Cortex of kidney (tissue), 1 donor: ENCODE measurements at places on chromosomes 5 and 9.

DNA sequence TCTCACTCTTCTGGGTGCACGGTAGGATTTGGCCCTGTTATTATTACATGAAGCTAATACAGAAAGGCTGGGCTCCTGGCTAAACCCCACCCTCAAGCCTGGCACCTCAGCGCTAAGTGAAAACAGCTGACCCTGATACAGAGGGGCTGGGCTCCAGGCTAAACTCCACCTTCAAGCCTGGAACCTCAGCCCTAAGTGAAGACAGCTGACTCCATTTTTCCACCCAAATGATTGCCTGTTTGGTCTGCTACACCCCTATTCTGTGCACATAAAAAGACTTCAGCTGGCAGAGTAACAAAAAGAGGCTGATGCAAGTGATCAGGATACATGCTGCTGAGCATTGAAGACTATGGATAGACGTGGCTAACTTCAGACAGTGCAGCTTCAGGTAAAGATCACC, 148.4 kb upstream of the CLINT1 start:
- DNase-seq, result no peak

GRCh38 chr9:127910613-127911205, 6.1 kb downstream of the ST6GALNAC4 start:
- DNase-seq, result no peak

DNA sequence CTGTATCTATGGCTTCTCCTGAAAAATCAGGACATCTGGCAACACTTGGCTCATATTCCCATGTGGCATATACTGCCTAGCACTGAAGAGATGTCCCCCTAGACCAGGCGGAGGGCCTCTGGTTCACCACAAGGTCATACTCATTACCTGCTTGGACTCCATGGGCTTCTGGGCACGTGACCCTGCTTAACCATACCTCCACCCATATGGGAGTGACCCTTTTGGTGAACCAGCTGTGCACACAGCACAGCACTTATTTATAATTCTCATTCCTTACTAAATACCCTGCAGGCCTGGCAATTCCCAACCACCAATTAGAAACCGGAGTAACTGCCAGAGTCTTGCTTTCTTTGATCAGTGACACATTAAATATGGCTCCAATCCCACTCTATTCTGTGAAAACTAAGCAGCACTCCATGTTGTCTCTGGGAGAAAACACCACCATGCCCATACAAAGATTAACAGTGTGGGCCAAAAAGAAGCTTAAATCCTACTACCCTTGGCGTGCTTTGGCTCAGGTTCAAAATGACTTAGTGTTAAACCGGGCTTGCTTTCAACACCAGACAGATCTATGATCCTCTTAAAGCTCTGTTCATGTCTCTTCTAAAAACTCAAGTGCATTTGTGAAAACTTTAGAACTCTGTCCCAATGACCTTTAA, 57.7 kb downstream of the MTMR12 start:
- no peak for DNase-seq

DNA sequence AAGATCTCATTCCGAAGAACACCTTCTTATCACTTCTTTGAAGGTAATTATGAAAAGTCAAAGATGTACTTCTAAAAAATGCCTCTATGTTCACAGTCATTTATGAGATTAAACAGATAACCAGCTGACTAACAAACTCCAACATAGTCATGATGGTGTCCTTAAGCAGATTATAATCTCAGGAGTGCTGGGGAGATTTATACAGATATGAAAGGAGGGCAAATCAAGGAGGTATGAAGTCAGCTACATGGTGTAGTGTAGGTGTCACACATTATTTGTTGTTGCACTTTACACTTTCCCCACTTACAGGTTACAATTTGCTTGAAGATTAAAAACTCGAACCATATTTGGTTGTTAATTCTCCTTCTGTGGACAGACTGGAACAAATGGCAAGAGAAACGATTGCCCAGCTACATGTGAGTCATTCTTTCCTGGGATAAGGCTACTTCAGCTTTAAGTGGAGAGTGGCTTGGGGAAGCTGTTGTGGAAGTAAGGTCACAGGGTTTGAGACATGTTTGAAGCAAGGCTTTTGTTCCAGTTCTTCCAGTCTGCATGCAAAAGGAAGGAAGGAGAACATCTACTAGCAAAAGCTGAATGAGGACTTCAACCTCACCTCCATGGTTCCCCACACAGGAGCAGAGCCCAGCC, 320.1 kb downstream of the ADGRV1 start:
- no peak for DNase-seq

DNA sequence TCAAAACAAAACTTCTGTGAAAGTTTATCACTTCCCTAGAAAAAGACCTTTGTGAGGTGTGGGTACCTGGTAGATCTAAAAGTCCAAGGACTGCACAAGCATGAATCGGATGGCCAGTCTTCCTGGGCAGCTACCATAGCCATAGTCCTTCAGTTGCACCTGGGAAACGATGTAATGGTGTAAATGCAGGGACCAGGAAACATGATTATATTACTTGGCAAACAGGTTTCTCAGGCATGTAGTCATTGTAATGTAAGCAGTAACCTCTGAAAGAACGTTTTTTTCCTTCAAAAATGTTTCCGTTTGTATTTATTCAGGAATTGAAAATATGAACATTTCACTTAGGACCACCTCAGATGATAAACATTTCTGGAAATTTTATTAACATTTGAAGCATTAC, 433.4 kb downstream of the DTWD2 start:
- DNase-seq, result no peak

DNA sequence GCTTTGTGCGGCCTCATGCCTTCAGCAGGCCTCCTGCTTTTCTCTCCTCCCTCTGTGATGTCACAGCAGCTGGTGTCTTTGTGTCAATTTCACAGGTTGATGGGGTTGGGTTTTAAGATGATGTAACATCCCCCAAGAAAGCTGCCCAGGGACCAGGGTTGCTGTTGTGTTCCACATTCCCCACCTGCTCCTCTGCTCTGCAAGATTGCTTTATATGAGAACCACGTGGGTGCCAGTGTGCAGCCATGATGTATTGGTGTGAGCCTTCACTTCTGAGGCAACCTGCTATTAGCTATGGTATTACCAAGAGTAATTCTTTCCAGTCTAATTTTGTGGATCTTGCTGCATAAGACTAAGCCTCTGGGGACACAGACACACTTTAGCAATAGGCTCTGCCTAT, 213.0 kb upstream of the ADAMTS16 start:
- no peak for DNase-seq

DNA sequence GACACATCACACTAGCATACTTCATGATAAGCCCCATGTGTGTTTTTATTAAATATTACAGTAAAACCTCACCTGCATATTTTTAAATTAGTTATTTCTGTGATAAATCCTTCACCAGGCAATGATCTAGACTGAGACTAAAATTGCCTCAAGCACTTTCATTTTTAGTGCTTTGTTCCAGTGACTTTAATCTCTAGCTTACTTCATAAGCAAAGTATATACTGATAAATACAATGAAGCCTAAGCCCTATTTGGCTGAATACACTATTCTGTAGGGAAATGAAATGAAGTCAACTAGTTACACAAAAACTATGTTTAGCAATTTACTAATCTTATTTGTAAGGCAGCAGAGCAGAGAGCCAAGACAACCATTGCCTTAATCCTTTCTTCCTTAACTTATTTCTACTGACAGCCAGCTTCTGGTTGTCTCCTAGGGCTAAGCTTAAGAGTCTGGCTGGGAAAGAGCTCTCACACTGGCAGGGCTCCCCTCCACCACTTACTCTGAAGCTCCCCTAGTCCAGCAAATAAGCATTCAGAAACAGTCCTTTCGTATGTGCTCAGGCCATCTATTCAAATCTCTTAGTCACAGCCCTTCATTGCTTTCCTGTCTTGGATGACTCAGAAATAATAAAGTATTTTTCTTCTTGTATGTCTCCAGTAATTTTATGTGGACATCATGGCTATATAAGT, 31.4 kb upstream of the MTAP start:
- DNase-seq, result no peak

- no peak for DNase-seq
Measured at GRCh38 chr9:6715755-6716643, 41.8 kb upstream of the KDM4C start.

GRCh38 chr9:133726401-133727276, 11.5 kb downstream of the SARDH start:
- DNase-seq, result no peak

DNA sequence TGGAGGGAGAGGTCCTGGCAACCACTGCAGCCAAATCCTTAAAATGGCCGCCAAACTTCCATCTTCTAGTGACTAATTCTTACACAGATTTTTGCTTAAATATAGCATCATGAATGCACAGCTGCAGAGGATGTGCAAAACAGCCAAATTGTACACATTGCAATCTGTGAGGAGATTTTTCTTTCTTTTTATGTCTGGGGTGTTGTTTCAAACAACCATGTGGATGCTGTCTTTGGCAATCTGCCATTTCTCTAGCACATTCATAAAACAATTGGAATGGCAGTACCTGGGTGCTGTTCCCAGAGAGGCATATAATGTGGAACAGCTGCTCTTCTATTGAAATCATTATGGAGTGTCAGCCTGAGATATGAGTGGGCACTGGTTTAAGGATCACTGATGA, 1082.9 kb upstream of the SEMA6A start:
- no peak for DNase-seq

DNA sequence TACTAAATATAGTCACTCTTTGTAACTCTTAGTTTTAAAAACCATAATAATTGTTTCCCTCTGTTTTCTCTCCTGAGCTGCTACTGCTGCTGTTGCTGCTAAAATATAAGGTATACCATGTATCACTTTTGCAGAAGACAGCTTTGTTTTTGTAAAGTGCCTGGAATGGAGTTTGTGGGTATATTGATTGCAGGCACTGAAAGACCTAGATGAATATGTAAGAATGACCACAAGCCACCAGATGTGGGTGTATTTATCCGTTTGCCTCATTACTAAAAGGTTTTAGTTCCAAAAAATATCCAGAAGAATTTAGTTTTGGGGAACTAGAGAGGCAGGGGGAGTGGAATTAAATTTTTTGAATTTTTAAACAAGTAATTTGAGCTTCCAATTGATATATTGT, 151.1 kb upstream of the CDKN2B start:
- DNase-seq, result no peak

- DNase-seq, result no peak
Measured at GRCh38 chr9:80320916-80321315, 749.2 kb downstream of the TLE4 start.

DNA sequence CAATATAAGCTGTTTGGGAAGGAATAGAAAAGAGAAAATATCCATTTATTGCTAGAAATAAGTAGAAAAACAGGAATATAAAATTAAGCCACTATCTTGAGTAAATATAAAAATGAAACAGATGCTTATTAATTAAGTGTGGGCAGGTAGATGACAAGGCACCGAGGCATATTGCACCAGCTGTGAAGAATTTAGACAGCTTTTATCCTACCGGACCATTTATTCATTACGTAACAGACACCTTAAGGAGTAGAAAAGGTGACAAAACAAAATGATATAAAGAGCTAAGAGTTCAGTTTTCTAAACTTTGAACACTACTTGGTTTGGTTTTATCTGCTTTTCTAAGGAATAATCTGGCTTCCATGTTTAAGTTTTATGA, 404.1 kb downstream of the PTPRD start:
- DNase-seq, result no peak

GRCh38 chr9:136327304-136327974, at the start of gene GPSM1:
Gene GPSM1, plus strand, starts transcription at chr9:136327539. Its CDS starts 157 bp downstream, at chr9:136327696.
- no peak for DNase-seq

GRCh38 chr5:164359260-164360255, 854.1 kb downstream of the MAT2B start:
- no peak for DNase-seq

- no peak for DNase-seq
Measured at GRCh38 chr5:35622974-35623373, 5.3 kb downstream of the SPEF2 start.

DNA sequence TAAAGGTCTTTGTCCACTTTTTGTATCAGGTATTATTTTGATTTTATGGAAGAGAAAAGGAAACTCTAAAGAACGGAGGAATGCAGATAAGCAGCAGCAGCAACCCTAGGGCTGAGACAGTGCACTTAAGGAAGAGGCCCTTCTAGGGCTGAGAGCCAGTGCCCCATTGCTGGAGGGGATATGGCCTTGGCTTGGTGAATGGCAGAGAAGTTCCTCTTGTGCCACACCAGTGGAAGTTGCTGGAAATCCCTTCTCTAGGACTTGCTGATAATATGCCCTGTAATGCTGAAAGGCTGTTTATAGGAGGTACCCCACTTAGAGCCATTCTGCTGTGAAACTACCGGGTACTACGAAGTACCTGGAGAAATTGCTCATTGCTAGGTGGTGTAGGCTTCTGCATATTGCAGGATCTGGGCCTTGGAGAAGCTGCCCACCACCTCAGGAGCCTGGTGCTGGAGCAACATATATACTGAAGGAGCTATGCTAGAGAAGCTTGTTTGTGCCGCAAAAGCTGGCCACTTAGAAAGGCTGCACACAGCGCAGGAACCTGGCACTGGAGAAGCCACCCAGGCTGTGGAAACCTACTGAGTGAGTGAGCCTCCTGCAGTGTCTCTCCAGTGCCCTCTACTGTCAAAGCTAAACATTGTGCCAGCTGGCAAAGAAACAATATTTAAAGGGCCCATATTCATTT, 9.6 kb upstream of the UBTD2 start:
- no peak for DNase-seq

DNA sequence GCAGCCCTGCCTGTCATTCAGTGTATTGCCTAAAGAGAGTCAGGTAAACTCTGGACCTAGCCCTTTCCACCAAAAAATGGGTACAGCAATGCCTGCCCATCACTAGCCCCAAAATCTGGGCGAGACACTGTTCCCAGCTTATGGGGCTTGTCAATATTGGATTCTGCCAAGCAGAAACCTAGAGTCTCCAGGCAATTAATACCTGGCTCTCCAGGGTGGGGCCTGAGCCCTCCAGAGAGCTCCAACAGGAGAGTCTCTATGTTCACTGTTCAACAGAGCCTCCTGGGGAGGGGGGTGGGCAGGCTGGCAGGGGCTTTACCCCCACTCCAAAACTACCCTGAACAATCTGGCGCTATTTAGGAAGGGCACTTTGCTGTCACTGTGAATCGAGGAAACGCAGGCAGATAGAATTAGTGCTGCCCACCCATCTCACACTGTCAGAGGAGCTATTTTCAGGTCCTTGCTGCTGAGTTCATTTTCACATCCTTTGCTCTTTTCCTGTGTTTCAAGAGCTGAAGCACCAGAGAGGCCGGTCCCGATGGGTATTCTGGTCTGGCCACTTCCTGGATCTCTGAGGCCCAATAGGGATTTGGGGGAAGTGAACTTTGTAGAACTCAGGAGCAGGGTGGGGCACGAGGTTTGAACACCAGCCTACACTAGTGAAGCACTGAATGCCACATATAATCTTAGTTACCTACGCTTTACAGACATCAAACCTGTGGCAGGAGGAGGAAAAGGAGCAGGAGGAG, 121.8 kb downstream of the C5orf15 start:
- DNase-seq, result no peak

DNA sequence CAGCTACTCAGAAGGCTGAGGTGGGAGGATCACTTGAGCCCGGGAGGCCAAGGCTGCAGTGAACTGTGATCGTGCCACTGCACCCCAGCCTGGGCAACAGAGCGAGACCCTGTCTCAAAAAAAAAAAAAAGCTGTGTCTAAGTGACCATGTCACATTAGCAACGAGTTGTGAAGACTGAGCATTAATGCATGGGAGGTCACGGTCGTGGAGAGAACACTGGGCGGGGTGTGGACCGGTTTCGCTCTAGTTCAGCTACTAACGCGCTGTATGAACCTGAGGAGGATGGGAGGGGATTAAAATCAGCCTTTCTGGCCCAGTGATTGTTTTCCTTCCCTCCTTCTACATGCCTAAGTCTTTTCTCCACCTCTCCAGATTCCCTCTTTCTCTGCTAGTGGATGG, 56.7 kb upstream of the CARTPT start:
- DNase-seq, result no peak
